Fibroblast of skin of abdomen (primary cell): ENCODE measurements at places on chromosomes 6 and 20.

DNA sequence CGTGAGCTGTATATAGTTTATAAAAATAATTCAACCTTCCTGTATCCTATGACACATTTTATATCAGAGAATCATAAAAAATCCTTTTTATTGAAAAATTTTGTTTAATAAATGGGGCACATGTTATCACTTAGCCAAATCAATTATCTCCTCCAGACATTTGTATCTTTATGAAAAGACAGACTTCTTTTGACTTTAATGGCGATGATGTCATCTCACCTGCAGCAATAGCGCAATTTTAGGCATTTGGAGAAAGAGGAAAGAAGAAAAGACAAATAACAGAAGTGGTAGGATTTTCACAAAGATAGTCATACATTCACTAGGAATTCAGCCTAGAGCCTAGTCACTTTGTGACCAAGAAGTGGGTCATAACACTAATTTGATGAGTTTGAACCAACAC, 444.5 kb downstream of the PREX1 start:
- no peak for DNase-seq

DNA sequence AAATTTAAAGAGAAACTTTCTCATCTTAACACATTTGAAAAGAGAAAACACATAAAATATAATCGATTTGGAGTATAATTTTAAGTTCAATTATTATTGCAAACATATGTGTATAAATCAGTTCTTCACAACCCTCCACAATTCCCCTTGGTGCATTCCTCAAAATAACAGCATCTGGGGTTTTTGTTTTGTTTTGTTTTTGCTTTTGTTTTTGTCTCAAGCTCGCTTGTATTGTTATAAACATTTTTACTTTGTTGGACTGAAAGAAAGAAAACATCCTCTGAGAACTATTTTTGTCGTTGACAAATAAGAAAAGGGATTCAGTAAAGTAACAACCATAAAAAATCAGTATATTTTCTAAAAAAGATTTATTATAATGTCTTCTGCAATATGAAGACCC, 60.2 kb upstream of the HIVEP1 start:
- DNase-seq, result no peak

- no peak for DNase-seq
These were observed 54.4 kb downstream of the TOX2 start for GRCh38 chr20:43969028-43969447.

- DNase-seq, result no peak
These were observed 87.2 kb downstream of the DST start for GRCh38 chr6:56555438-56555872.

DNA sequence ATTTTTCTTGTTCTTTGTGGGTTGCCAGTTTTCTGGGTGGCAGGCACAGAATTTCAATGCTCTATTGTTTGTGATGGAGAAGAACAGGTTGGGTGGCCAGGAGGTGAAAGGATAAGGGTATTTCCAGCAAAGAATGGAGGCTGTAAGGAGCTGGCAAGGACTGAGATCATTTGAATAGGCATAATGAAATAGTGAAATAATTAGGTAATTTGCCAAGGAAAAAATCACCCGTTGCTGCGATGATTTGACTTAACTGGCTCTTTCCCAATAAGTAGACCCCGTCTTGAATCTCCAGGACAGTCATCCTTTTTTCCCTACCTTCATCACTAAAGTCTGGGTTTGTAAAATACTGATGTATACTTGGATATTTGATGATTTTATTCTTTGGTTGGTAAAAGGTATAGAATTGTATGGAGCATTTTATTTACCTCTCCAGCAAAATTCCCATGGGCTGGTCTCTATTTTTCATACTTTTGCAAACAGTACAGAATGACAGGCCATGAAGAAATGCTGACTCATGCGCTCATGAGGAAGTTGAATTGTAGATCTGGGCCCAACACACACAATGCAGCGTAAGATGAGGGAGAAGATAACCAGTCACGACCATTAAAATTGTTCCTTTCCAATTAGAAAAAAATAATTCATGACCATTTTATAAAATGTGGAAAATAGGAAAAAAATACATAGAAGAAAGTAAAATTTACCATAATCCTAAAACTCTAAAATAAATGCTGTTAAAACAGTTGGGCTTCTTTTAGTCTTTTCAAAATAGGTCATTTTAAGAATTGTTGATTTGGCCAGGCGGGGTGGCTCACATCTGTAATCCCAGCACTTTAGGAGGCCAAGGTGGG, 2.4 kb upstream of the GCNT2 start:
- no peak for DNase-seq

- DNase-seq, result no peak
These were observed 22.1 kb upstream of the POM121L2 start for GRCh38 chr6:27334141-27334540.

DNA sequence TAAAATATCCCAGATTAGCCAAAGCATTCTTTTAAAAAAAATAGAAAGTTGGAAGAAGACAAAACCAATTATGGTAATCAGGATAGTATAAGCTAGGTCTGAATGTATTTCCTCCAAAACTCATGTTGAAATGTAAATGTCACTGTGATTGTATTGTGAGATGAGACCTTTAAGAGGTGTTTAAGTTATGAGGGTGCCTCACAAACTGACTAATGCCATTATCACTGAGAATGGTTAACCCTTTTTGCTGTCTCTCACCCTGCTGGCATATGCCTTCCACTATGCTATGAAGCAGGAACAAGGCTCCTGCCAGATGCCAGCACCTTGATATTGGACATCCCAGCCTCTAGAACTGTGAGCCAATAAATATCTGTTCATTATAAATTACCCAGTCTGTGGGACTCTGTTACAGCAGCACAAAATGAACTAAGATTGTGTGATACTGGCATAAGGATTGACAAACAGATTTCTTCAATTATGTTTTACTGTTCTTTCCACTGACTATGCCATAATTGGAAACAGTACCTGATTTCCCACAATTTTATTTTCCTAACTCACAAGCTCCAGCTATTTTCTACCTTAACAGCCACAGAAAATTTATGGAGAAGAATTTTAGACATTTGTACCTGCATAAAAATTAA, 63.8 kb downstream of the IBTK start:
- peak; percentile 9 for DNase-seq

DNA sequence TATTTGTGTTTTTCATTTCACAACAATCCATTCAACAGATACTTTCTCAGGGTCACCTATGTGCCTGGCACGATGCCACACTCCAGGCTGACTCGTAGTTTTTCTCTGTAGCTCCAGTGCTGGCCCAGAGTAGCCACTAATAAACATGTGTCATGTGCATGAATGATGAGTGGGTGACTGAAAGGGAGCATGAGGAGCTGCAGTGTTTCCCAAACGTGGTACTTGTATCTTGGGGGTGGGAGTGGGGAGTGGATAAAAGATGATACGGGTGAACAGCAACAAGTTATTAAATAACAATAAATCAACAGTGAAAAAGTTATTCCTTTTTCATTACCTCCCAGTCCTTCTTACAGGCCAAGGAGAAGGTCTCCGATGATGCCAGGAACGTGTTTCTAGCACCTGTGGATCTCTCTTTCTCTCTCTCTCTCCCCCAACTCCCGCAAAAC, 17.1 kb downstream of the SRXN1 start:
- no peak for DNase-seq

DNA sequence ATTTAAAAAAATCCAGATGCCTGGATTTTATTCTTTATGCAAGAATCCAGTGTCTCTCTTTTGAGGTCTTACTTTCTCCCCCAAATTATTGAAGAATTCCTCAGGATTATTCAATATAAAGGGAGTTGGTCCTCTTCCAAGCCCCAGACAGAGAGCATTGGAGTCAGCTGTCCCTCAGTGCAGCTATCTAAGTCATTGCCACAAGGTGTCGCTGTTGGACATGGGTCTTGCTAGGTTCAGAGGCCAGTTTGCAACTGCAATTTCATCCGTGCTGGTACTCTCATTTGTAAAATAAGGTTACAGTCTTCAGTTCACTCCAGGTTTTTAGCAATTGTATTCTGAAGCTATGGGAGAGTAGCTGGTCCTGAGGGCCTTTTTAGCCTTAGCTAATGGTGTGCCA, 27.8 kb downstream of the CCN2 start:
- peak; percentile 47 for DNase-seq

DNA sequence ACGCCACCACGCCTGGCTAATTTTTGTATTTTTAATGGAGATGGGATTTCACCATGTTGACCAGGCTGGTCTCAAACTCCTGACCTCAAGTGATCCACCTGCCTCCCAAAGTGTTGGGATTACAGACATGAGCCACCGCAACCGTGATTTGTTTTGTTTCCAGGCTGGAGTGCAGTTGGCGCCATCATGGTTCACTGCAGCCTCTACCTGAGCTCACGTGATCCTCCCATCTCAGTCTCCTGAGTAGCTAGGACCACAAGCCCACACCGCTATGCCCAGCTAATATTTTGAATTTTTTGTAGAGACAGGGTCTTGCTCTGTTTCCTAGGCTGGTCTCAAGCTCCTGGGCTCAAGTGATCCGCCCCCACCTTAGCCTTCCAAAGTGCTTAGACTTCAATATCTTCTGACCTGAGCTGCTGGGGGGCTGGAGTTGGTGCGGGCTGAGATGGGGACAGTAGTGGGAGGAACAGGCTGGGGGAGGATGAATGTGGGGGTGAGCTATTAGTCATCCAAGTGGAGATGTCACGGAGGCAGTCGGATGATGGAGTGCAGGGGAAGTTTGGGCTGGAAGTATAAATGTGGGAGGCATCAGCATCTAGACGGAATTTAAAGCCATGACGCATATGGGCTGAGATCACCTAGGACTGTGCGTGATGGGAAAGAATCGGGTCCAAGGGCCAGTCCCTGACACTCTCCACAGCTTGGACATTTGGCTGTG, 23.1 kb upstream of the ZMYND8 start:
- DNase-seq, result peak; percentile 92

GRCh38 chr20:63580796-63581461, 6.9 kb upstream of the HELZ2 start:
- DNase-seq, result peak; percentile 34

DNA sequence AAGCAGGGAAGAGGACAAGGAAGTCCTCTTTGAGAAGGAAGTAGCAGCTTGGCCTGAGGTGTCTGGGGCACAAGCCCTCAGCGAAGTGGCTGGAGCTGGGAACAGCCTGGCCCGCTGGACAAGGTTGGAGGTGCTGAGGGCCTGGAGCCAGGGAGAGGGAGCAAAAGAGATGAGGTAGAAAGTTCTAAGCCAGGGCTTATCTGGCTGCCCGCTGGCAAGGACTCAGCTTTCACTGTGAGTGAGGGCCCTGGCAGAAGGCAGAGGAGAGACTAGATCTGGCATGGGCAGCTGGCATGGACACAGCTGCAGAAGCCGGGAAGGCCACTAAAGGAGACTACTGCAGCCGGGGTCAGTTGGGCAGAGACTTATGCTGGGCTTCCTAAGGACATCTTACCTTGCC, 21.8 kb upstream of the PCMTD2 start:
- no peak for DNase-seq

- no peak for DNase-seq
These were observed 135.5 kb downstream of the ISM1 start for GRCh38 chr20:13356591-13356990.

- DNase-seq, result no peak
These were observed 41.0 kb upstream of the COL21A1 start for GRCh38 chr6:56288347-56288746.

DNA sequence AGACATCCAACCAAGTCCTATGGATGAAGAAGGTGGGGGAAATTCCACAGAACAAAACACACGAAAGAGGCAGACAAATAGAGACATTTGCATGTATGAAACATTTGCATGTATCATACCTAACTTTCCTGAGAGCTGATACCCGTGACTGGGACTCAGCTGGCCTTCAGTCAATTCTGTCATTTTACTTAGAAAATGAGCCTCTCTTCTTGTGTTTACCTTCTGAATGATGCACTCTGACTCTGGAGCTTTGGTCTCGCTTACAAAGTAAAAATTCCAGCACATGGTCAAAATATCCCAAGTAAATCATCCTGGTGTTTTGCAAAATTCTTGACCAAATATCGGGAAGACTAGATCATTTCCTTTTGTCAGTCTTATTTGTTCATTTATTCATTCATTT, 46.9 kb downstream of the MMUT start:
- DNase-seq, result no peak

DNA sequence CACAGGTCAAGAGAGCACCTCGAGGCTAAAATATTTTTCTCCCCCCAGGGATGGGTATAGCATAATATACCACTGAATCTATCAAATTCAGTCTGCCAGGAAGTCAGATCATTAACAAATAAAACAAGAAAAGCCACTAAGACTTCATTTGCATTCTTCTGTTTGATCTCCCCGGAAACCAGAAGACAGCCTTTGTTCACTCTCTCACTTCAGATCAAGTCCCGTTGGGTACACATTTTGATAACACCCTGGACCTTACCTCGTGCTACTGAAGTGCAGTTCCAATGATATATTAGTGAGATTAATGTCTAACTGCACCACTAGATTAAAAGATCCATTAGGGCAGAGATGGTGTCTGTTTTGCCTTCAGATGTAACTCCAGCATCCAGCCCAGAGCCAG, 157.7 kb upstream of the B3GAT2 start:
- no peak for DNase-seq

DNA sequence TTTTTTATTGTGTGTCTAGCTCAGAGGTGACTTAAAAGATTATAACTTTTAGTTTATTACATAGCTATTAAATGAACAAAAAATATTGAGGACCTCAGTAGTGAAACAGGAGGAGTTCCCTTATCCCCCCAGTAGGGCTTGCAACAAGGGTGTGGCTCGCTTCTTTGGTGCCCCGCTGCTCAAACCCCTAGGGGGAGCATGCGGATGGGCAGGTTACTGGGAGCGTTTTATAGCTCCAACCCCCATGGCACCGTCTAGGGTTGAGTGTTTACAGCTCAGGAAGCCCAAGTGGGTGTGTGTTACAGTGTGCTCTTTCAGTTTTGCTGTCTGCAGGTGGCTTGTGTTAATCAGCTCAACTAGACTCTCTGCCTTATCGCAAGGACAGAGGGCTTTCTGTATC, 1513.7 kb downstream of the GRIK2 start:
- DNase-seq, result no peak

DNA sequence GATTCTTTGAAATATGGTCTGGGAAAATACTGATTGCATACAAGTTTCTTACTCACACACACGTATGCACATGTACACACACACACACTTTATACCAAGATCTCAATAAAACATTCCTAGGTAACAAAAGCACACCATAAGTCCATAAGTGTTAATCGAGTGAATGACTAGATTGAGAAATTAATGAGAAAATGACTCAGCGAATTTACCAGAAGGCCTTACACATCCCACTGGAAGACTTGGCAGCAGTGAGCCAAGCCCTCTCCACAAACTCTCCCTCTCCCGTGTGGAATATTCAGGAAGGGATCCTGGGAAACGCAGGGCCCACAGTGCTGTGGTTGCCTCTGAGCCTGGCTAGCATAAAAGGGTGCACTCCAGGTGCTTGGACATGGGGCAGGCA, 227.2 kb downstream of the LY86 start:
- DNase-seq, result peak; percentile 8

GRCh38 chr20:52799130-52799529, 173.0 kb upstream of the TSHZ2 start:
- DNase-seq, result peak; percentile 17

- DNase-seq, result no peak
These were observed 21.6 kb upstream of the RAET1L start for GRCh38 chr6:150046943-150047342.

- DNase-seq, result no peak
These were observed 145.8 kb downstream of the PTPRT start for GRCh38 chr20:43043887-43044286.

GRCh38 chr20:1875183-1875554, 20.0 kb upstream of the SIRPA start:
- no peak for DNase-seq

- DNase-seq, result peak; percentile 36
These were observed 44.6 kb downstream of the TOX2 start for GRCh38 chr20:43959079-43959919.

GRCh38 chr20:21832442-21833385, 127.2 kb downstream of the PAX1 start:
- DNase-seq, result peak; percentile 41
